ENCODE measurements at places on chromosomes 11 and 22.
A peak's percentile ranks its signal among the peaks of the same experiment; 100 is the strongest.

GRCh38 chr11:104442321-104442720 is 278.4 kb upstream of the PDGFD start:
- DNase-seq: peak; percentile 45

DNA sequence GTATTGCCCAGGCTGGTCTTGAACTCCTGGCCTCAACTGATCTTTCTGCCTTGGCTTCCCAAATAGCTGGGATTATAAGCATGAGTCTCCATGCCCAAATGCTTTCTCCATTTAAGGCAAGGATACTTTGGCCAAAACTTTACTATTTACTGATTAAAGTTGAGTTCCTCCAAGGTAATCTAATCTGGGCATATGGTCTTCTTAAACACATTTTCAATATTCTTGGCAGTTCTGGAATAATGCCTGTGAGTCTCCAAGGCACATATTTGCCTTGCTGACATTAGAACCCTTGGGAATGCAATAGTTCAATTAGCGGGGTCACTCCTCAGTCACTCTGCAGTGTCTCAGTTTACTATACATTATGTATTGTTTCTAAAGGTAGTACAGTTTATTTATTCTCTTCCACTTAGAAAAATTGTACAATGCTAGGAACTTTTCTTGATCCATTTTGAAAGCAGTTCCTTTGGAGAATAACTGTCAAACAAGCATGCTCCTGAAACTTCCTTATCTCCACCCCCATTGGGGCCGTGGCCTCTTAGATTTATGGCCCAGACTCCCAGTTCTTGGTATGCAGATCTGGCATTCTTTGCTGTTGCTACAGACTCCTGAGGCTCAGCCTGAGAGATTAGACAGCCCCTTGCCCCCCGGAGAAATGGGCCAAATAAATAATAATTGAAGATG is 13.1 kb upstream of the RAB38 start:
- DNase-seq: no peak

- DNase-seq: no peak
Measured at GRCh38 chr22:24304062-24304675, 33.5 kb downstream of the SPECC1L start.

DNA sequence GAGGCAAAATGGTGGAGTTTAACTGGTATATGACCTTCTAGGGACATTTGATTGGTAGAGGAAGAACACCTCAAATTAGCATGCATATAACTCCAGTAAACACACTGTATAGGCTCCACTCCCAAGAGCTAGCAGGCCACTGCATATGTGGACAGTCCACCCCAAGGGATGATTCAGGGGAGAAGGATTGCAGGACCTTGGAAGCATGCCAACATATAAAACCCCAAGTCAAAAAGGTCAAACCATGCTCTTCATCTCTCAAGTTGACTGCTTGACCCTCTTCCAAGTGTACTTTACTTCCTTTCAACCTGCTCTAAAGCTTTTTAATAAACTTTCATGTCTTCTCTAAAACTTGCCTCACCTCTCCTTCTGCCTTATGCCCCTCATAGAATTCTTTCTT is 459.9 kb upstream of the CCDC179 start:
- no peak for DNase-seq

GRCh38 chr22:25655371-25655935 is 86.5 kb upstream of the MYO18B start:
- DNase-seq: no peak

DNA sequence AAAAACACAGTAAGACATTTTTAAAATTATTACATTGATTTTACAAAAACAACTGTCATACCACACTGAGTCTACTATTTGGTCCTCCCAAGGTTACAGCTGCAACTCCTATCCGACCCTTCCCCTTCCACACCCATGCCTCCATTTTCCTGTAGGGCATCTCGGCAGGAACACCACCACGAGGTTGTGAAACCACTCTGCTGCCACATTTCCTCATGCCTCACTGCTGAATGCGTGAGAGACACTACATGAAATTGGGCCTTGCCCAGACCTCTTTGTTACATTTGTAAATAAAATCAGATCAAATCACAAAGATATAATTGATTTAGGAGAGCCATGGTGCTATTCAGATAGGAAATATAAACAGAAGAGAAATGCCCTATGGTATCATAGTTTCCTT is 2.0 kb downstream of the ARHGAP32 start:
- no peak for DNase-seq

DNA sequence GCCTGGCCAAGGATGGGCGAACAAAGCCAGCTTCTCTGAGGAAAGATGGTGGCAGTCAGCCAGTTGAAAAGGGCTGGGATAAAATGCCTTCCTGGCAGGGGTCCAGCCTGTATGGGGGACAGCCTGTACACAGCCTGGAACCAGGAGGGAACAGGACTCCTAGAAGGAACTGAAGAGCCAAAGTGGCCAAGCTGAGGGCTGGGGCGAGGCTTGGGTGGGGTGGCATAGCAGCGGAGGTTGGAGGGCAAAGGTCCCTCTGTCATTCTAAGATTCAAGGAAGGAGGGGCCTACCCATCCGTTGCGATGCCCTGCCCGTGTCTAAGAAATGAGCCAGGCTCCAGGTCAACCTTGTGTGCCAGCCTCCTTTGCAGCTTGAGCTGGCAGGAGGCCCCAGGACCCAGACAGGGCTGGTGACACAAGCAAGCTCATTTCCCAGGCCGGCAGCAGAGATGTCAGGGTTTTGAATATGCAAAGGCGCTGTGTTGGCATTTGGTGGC is 22.6 kb downstream of the FADD start:
- no peak for DNase-seq

Data from HL-60 (cell line).